ENCODE measurements at places on chromosomes 5 and 9.

- no peak for DNase-seq
Measured at GRCh38 chr5:17966640-17967402, 332.6 kb downstream of the TAF11L14 start.

GRCh38 chr5:81359108-81359507 lies 34.8 kb downstream of the ACOT12 start:
- no peak for DNase-seq

DNA sequence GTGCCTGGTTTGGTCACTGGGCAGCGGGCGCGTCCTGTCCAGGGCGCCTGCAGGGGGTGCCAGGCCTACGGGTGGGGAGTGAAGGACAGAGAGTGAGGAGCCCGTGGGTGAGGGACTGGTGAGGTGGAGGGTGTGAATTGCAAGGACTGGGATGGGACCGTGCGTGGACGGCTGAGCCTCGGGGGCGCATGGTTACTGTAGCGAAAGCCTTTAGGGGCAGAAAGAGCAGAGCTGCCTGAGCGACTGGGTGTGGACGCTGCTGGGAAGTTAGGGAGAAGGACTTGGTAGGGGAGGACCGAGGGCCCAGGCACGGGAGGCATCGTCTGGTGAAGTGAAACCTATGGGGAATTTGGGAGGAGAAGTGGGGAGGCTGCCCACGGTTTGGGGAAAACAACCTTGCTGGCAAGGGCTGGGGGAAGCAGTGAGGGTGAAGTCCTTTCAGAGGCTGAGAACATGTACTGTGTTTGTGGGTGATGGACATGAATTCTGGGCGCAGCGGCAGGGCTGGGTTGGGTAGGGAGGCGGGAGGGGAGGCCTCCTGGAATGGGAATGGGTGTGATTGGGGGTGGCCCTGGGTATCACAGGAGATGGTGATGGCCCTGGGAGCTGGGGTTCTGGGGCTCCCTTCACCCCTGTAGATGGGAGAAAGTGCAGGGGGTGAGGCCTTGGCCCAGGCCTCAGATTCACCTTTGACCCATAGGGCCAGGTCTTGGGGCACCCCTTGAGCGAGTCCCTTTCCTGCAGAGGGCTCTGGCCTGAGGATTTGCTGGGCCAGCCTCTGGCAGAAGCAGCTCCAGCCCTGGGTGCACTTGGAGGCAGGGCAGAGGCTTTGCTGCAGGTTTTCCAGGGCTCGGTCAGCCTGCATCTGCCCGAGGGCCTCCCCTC lies 1.7 kb upstream of the TOR4A start:
- no peak for DNase-seq

DNA sequence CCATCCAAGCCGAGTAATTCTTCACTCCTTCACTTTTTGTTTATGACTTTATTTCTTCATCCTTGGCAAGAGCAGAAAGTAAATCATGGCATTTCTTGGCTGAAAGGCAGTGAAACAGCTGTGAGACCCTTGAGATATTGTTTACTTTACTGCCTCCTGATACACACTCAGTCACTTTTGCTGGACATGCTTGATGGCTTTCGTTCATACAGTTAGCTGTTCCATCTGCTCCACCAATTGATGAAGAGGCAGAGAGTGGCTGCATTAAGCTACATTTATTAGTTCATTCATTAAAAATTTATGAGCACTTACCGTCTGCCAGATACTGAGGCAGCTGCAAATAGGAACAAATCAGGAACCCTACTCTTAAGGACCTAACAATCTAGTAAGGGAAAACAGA lies 184.4 kb upstream of the OR13F1 start:
- DNase-seq = no peak

DNA sequence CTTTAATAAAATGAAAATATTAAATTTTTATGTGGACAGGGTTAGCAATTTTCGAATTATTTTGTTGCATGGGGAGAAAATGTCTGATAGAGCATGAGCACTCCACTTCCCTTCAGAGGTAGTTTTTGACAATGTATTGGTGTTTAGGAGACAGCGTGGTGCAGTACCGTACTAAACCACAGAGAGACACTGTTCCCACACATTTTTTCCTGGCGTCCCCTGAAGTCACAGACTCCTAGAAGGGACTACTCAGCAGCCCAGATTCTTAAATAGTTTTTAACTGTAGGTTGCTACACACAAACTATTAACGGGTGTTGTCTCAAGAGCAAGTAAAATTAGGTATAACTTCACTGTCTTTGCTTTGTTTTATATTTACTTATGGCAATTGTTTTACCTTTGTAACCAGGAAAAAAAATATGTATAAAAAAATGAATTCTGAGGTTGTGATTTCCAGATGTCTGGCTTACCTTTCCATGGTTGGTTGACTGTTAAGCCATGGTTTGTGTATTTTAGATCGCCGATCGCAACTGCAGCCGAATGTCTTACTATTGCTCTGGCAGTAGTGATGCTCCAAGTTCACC lies 171.2 kb downstream of the DOCK8 start:
- no peak for DNase-seq

DNA sequence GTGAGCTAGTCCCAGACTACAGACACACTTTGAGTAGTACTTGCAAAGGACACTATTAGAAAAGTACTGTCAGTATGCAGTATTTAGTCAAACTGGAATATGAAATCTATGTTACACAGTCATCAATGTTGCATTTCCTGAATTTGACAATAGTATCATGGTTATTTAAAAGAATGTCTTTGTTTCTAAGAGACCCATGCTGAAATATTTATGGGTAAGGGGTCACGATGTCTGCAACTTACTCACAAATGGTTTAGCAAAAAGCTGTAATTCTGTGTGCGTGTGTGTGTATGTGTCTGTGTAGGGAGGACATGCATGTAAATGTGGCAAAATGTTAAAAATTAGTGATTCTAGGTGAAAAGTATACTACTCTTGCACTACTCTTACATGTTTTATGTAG lies 105.6 kb downstream of the GOLPH3 start:
- DNase-seq = no peak

DNA sequence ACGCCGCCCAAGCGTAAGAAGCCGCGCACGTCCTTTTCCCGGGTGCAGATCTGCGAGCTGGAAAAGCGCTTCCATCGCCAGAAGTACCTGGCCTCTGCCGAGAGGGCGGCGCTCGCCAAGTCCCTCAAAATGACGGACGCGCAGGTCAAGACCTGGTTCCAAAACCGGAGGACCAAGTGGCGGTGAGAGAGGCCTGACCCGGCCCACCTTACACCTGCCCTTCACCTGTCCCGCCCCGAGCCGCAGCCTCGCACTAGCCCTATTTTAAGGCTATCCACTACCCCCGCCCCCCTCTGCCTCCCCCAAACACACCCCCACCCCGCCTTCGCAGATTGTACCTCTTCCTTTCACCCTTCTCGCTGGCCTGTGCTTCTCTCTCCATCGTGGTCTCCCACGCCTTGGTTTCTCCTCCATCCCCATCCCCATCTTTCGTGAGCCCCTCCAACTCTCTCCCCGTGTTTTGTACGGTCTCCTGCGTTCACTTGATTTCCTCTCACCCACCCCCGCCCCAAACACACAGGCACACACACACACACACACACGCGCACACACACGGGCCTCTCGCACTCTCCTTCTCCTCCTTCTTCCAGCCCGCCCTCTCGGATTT lies 1.3 kb downstream of the TLX3 start:
- no peak for DNase-seq

GRCh38 chr5:143229896-143230675 lies 173.4 kb downstream of the NR3C1 start:
- DNase-seq = peak; percentile 5

DNA sequence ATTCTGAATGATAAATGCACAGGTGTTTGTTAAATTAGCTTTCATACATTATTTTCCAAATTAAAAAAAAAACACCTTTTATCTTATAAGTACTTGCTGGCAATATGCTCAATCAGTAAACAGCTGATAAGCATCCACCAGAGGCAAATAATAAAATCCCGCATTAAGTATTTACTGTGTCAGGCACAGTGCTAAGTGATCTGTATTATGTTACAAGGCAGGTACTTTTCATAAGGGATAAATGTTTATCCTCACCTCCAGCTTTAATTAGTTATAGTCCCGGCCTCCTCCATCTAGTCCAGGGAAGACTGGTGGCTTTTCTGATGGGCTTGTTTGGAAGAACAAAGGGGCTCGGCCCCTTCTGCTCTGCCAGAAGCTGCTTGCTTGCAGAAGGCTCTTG lies 40.1 kb downstream of the PFDN1 start:
- no peak for DNase-seq

- DNase-seq = no peak
Measured at GRCh38 chr5:120419127-120419526, 45.0 kb upstream of the PRR16 start.

GRCh38 chr9:710951-711745 lies 130.3 kb upstream of the DMRT1 start:
- DNase-seq = no peak

DNA sequence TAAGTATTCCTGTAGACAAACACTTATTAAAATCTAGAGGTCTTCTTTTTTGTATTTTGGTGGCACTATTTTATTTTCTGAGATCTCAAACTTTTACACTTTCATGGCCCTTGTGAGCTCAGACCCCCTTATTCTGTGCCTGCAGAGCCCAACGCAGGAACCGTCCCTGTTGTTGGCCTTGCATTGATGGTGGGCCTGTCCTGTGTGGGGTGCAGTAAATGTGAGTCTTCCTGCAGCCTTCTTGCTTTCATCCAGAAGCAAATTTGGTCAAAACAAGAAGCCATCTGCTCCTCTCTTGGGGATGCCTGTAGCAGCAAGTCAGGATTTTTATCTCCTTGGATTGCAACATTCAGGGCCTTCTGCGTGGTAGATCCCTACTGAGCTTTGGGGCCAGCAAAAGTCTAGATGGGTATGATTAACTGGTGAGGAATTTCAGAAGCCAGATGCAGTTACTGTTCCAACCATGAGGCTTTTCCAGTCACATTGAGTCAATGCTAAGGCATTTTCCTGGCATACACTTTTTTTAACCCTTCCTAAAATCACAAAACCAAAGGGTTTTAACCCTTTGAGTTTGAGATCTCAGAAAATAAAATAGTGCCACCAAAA lies 31.7 kb downstream of the BASP1 start:
- no peak for DNase-seq

DNA sequence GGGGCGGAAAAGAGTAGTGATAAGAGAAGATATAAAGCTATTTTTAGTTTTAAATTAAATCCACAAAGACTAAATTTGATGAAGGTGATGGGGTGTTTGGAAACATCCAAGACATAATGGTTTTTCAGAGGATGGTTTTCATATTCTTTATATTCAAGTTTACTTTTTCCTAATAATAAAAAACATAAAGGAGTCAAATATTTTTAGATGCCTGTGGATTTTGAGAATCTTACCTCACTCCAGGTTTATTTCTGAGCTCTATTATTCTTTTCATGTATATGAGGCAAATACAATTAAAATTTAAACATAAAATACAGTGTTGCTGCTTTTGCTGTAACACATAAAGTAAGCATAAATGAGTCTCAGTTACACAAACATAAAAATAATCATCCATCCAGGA lies 22.2 kb downstream of the MRPS30 start:
- no peak for DNase-seq

DNA sequence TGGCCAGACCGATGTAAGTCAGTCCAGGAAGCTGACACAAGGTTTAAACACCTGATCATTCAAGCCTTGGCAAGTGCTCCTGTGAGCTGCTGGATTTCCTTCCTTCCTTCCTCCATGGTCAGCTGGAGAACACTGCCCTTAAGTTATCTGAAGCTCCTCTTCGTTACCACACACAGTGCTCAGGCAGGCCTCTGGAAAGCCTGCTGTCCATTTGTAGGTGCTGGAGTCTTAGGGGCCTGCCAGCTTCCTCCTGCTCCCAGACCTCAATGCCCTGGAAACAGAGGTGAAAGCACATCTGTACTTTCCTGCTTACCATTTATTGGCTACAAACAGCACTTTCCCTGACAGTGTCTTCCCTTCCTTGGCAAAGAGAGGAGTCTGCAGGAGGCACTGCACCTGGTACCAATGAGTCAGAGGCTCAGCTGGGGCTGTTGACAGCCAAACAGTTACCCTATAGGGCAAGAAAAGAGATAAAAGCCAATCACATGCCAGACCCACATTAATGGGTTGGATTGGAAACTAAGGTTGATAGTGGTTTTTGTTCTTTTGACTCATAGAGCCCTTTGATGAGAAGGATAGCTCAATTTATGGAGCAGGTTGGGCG lies 72.6 kb upstream of the PUM3 start:
- DNase-seq = no peak

DNA sequence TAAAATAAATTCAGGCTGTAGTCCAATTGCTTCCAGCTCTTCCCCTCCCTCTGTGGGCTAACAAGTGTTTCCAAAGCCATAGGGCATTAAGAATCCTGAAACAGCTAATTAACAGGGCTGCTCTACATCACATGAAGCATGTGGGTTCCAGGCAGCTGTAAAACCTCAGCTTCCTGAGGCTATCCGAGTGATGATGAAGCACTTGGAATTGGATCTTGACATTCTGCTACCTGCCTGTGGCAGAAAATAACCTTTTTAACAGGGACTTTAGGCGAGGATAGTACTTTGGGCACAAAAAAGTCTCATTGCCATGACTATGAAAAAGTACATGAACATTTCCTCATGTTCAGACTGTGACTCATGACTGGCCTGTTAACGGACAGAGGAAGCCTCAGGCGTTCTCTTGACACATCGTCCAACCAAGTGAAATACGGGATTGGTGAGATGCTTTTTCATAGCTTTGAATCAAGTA lies 107.2 kb downstream of the PDE4D start:
- no peak for DNase-seq

DNA sequence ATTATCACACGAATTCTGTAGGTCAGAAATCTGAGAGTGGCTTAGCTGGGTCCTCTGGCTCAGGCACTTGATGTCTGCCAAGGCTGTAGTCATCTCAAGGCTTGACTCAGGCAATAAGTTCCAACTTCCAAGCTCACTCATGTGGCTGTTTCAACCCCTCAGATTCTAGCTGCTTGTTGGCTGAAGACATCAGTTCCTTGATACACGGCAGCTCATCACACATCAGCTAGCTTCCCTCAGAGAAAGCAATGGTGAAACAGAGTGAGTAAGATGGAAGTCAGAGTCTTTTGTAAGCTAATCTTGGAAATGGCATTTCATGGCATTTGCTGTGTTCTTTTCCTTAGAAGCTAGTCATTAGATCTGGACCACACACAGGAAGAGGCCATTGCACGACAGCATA lies 204.2 kb upstream of the PTGER4 start:
- no peak for DNase-seq

DNA sequence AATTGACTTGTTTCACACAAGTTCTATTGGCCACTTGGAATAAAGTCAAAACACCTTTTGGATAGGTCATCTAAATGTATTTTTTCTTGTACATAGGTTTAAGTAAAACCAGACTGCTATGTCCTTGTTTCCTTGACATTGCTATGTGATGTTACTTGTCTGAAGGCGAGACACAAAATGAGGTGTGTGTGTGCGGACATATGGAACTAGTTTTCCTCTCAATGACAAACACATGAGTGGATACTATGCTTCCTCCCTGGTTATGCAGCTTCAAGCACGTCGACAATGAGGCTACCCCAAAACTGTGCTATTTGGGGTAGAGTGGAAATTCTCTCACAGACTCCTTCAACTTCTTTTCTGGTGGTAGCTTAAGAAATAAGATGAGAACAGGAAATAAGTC lies 276.8 kb downstream of the GAS1 start:
- no peak for DNase-seq

GRCh38 chr9:86406366-86406765 lies 52.2 kb upstream of the TUT7 start:
- no peak for DNase-seq

All from substantia nigra (tissue), 51 donors.